ENCODE measurements at places on chromosomes 2 and 18.

DNA sequence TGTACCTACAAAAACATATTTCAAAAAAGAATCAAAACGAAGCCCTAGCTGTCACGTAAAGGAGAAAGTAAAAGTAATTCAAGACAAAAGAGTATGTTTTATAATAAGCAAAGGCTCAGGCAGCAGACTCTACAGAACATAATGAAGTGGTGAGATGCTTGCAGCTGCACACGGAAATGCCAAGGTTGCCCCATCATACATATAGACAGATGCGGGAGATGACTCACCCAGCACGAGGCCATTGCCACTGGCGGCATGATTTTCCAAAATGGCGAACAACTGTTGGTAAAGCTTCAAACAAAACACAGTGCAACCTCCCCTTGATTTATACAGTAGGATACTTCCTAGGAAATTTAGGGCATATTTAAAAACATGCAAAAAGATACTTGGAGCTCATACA, 26.0 kb upstream of the C1QL2 start:
- DNase-seq, result no peak

GRCh38 chr2:25125976-25126375, 42.4 kb downstream of the POMC start:
- no peak for DNase-seq

DNA sequence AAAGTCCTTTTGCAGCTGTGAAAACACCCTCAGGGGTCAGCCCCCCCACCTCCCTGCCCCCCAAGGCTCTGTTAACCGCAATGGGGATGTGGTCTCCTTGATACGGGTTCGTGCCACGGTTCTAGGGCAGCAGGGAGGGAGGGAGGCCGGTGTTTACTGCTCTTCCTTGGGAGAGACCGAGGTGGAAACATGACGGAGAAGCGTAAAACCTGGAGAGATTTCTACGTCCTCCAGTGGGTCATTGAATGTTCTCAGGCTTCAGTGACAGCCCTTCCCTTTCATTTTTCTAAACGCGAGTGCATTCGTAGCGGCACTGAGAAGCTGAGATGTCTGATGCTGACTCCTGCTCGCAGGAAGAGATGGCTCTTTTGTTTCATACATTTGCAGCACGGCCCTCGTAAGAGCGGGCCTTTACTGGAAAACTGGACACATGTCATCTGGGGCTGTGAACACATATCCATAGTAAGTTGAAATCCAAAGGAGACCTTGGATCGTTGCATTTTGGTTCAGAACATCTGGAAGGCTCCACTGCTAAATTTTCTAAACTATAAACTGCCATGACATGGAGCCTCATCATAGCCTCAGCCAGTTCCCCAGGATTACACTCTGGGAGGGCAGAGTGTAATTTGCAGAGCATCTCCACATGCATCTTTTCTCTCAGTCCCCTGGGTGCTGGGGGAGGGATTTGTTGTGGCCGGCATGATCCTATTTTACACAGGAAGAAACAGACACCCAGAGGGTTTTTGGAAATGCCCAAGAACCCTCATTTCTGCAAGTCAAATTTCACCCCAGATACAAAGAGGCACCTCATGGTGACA, 40.6 kb upstream of the HDAC4 start:
- DNase-seq, result no peak

DNA sequence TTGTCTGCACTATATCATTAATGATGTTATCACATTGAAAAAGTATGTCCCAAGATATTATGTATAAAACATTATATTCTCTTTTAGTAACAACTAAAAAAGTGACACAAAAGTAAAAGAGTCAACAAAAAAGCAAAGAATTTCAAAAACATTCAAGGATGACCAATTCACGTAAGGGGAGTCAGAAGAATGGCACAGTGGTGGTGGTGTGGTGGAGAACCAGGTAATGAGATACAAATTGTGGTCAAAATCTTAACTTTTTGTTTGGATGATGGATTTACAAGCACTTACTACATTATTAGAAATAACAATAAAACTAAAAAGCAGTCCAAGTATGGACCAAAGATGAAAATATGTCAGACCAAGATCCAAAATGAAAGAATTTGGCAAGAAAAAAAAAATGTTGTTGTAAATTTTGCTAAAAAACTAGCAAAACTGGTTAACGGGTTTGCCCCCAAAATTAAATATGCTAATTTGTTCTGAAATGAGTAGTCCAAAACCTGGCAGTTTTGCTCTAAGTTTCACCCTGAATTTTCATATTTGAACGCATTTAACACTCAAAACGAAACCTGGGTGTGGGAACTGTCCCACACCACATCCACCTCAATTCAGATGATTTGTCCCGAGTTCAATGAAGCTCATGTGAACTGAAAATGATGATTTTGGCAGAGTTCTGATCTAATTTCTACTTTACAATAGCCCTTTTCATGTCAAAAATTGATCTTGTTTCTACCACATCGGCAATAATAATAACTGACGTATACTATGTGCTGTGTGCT, 135.8 kb downstream of the IKZF2 start:
- DNase-seq, result no peak

DNA sequence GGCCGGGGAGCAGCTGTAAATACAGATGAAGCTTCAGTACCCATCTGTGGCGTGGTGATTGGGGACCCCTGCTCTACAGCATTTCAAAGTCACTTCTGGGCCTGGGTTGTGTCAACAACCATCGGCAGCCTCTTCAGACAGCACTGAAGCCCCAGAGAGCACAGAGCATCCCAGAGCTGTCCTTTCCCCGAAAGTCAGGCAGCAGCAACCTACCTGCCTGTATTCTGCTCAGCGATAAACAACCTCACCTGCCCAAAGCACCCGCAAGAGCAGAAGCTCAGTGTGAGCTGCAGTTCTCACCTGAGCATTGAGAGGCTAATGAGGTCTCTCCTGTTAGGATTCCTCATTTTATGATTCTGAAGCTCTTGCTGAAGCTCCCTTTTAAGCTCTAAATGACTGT, 19.3 kb downstream of the TRABD2A start:
- DNase-seq, result no peak
